Stimulated activated memory B cell treated with anti-CD40 and anti-IgM and Interleukin-4, amounts not matched to agents 10 μg/mL and 1 μg/mL and 100 μg/mL, for 72 hours (primary cell): ENCODE measurements at places on chromosomes 16 and 17.

GRCh38 chr16:15601212-15601879 lies 41.6 kb downstream of the MARF1 start:
- ATAC-seq = no peak

- no peak for ATAC-seq
These were observed 7.8 kb downstream of the NTN1 start for GRCh38 chr17:9028988-9029570.

DNA sequence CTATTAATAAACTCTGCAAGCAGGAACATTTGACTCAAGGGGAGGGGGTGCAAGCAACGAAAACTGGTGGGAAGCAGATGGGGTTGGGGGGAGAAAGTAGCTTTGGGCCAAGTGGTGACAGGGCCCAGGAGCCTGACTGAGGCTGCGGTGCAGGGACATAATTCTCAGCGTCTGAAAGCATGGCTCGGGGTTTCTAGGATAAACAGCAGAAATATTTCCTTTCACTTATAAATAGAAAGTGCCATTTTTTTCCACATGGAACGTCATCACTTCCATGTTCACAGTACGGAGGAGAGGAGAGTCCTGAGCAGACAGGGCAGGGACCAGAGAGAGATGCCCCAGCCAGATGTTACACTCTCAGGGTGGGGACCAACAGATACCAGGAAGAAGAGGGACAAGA lies 197.1 kb downstream of the ZFHX3 start:
- no peak for ATAC-seq

DNA sequence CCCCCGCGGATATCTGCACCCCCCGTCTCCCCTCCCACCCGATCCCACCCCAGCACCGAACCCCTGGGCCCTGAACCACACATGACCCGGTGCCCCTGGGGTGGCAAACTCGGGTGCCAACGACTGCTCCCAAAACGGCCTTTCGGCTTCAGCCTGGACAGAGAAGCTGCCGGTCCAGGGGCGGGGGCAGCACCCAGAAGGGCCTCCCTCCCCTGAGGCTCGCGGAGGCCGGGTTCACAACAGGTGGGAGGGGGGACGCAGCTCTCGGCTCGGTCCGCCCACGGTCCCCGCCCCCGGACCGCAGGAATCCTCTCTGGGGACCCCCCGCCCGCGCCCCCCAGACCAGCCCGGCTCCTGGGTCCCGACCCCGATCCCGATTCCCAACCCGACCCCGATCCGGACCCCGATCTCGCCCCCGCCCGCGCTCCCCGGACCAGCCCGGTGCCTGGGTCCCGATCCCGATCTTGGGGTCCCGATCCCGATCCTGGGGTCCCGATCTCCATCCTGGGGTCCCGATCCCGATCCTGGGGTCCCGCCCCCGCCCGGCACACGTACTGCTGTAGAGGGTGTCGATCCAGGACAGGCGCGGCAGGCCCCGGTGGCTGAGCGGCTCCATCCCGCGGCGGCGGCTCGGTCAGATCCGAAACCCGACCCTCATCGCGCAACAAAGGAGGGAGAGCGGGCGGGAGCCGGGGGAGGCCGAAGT lies 516 bp downstream of the ABR start:
- ATAC-seq = no peak

DNA sequence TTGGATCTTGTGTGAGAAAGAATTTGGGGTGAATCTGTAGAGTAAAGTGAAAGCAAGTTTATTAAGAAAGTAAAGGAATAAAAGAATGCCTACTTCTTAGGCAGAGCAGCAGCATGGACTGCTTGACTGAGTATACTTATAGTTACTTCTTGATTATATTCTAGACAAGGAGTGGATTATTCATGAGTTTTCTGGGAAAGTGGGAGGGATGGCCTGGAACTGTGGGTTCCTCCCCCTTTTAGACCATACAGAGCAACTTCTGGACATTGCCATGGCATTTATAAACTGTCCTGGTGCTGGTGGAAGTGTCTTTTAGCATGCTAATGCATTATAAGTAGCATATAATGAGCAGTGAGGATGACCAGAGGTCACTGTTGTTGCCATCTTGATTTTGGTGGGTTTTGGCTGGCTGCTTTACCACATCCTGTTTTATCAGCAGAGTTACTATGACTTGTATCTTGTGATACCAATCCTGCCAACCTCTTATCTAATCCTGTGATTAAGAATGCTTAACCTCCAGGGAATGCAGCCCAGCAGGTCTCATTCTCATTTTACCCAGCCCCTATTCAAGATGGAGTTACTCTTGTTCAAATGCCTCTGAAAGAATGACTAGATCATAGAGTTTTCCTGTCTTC lies 58.7 kb downstream of the HSD17B2 start:
- ATAC-seq = no peak

DNA sequence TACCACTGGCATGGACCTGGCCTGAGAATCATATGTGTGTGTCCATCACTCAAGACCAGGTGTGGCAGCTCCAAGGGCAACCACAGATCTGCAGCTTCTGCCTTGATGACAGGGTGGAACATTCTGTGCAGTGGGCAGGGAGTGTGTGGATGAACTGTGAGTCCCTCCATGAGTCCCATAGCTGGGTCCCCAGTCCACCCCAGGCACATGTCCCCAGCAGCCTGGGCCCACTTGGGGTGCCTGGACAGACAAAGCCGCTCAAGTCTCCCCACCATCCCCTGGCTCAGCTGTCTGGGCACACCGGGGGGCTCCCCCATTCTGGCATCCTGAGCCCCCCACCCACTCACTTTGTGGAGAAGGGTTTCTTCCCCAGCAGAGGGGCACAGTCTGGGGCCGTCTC lies 4.6 kb upstream of the KRT16 start:
- peak; percentile 34 for ATAC-seq

- ATAC-seq = no peak
These were observed 3.4 kb downstream of the KRT32 start for GRCh38 chr17:41463746-41464145.

DNA sequence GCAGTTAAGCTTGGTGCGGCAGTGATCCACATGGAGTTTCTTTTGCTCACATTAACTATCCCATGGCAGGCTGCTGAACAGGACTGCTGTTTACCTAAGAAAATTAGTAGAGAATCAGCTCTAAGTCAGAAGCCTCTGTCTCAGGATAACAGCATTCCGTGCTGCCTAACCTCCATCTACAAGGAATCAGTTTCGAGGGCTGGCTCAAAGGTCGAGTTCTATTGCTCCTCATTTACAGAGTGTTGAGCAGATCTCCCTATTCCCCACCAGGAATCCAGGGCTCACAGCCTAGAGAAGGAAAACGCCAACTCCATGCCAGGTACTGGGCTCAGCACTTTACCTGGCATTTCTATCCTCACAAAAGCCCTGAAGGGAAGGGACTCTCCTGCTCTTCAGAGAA lies 9.9 kb downstream of the GINS2 start:
- no peak for ATAC-seq

- no peak for ATAC-seq
These were observed 111.3 kb downstream of the BANP start for GRCh38 chr16:88062341-88063210.

DNA sequence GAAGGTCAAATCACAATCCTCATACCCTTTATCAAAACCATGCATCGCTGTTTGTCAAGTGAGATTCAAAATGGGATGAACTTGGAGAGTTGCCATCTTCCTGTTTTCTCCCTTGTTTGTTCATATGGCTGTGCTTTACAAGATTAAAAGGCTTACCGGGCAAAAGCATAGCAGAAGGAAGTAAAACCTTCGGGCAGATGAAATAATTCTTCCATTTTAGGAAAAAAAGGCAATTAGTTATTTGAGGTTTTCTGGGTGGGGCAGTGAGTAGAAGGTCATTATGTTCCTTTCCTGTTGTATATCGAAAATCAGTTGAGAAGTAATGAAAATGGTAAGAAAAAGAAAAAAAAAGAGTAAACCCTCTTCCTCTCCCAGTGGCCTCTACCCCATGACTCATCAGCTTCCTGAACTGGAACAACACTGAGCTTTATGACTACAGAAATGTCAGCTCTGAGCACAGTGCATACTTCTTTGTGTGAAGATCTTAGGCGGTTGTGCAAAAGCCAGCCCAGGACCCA lies 369.2 kb downstream of the CDH13 start:
- ATAC-seq = peak; percentile 74

GRCh38 chr16:85629326-85629725 lies 16.2 kb downstream of the GSE1 start:
- no peak for ATAC-seq

DNA sequence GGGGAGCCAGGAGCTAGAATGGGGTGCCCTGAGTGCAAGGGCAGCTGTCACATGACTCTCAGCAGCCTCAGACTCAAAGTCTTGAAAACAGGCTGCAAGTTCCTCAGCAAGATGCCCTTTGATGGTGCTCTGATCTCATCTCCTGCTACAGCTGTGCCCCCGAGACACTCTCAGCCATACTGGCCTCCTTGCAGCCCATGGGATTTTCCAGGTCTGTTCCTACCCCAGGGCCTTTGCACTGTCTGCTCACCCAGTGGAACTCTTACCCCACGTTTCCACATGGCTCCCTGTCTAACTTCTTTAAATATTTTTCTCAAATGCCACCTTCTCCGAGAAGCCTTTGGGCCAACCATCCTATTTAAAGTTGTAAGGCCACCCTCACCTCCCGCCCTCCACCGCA lies 146.9 kb downstream of the C16orf95 start:
- no peak for ATAC-seq

DNA sequence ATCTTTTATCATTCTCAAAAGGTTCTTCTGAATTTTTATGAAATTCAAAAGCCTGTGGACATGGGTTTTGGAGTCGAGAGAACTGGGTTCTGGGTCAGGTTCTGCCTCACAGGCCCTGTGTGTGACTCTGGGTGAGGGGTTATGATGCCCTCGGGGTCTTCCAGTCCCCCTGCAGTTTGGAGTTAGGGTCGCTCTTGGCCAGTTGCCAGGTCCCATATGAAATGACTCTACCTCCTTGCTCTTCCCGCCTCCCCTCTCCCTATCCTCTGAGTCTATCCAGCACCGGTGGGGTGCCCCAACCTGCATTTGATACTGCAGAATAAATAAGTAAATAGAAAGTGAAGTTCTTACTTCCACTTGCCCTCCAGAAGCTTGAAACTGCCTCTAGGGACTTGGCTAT lies 54.1 kb downstream of the ZDHHC7 start:
- no peak for ATAC-seq

GRCh38 chr17:15501282-15501681 lies 33.9 kb upstream of the CDRT4 start:
- no peak for ATAC-seq

DNA sequence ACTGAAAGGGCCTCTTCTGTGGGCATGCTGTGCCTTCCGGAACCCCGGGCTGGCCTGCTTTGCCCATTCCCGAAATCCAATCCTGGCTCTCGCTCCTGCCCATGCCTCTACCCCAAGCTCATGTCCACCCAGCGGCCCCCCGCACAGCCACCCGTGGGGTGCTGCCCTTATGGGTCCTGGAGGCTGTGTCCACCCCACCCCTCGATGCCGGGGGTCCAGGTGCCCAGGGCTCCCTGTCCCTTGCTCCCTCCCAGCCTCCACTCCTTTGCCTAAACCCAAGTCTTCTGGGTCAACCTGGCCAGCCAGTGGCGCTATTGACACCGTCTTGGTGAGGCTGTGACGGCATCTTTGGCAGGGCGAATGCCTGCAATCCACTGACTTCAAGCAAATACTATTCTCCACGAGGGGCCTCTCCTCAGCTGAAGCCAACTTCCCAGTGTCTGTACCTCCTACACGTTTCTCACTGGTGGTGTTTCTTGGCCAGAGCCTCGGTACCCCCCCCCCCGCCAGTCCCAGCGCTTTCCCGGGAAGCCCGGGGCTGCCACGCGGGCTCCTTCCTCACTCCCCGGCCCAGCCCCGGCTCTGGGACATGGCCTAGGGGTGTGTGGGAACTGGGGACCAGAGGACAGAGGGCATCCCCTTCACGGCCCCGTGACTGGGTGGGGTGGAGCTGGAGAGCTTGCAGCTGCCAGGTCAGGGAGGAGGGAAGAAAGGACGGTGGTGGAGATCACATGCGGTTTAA lies 12.2 kb upstream of the DUS1L start:
- ATAC-seq = no peak

DNA sequence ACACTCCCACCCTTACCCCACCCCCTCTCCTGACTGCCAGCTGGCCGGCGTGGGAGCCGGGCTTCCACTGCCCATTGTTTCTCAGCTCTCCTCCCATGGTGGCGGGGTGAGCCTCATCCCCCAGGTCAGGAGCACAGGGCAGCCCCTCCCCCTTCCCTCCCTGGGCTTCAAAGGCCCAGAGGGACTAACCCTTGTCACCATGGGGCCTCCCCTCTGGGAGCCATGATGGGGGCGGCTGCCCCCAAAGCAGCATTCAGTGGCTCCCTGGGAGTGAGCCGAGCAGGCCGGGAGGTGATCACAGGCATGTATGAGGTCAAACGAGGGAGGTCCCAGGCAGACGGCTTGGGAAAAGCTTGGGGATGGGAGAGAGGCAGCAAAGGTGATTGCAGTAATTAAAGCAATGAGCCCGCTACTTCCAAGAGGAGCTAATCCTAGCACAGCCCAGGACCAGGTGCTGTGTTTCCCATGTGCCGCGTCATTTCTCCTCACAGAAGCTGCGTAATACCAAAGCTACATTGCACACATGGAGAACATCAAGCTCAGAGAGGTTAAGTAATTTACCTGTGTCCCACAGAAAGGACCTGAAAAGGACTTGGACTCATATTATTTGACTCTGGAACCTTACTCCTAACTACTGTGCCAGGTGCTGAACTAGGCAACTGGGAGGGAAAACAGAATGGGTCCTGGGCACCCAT lies 24.5 kb downstream of the CDK5RAP3 start:
- no peak for ATAC-seq

DNA sequence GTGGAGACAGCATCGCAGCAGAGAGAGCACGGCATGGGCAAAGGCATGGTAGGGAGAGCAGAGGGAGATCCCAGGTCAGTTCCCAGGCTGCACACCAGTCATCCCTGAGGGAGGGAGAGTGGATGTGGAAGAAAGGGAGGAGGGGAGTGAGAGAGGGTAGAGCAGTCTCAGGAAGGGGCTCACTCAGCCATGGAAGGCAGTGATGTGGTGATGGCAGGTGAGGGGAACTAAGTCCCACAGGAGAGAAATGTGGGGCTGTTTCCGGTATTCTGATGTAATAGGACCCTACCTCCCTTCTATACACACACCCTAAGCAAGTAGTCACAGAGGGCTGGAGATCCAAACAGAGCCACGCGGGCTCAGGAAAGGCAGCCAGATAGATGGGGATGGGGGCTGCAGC lies 500.3 kb upstream of the CDH11 start:
- ATAC-seq = no peak

GRCh38 chr17:11900041-11900476 lies 97.2 kb downstream of the ZNF18 start:
- ATAC-seq = no peak

- ATAC-seq = no peak
These were observed 27.8 kb upstream of the GOSR2 start for GRCh38 chr17:46895171-46895570.

- ATAC-seq = no peak
These were observed 15.3 kb upstream of the SEC14L1 start for GRCh38 chr17:77125432-77125901.

- no peak for ATAC-seq
These were observed 365.2 kb downstream of the C16orf95 start for GRCh38 chr16:86951831-86952598.
